ENCODE measurements at places on chromosomes 4 and X. TPM values are rescaled to one million over a fixed set of nuclear protein-coding genes. Genes with fewer than 3 reads are reported as not detected.

- no peak for DNase-seq
Observed at GRCh38 chr4:67275179-67275750, 270.0 kb downstream of the CENPC start.

GRCh38 chr4:187289371-187289770, 565.7 kb upstream of the FAT1 start:
- no peak for DNase-seq

DNA sequence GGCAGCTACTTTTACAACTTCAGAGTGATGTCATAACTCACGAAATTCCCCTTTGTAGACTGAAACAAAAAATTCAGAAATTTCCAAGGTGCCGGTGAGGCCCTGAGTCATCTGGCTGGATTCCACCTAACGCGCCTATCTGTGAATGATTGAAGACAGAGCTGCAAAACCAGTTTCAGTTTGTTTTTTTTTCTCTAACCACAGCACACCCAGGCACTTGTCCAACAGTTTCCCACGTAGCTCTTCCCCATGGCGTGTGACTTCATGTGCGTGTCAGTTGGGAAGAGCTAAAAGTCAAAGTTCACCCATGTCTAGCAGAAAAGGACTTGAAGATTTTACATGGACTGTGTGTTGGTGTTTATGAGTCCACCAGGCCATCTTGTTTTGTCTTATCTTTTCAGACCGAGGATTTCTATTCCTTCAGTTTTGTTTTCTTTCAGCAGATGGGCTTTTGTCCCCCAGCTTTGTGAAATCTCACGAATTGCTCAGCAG, 16.4 kb downstream of the TCEANC start:
- DNase-seq = peak; percentile 53

The GATA1 gene
- total RNA-seq = not detected

GRCh38 chrX:73213734-73214425, 771 bp downstream of the NAP1L2 start:
- DNase-seq = no peak
